ENCODE measurements at places on chromosomes 16 and 17. TPM values are rescaled to one million over a fixed set of nuclear protein-coding genes. Genes with fewer than 3 reads are reported as not detected.

GRCh38 chr17:64259922-64260321, 3.1 kb downstream of the TEX2 start:
- no peak for DNase-seq
- H3K4me3 ChIP-seq, result no peak overlapping the region

DNA sequence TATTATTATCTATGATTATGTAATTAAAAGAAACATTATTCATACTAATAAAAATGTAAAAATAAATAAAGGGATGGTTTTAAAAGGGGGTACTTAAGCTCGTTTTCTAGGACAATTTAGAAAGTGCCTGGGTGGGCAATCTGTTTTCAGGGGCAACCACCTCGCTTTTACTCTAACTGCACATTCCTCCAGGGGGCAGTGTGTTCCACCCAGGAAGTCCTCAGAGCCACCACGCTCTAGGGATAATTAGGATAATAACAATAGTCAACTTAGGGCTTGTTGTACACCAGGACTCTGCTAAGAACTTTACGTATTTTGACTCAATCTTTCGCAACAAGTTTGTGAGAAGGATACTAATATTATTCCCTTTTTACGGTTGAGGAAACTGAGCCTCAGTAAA, 396.7 kb upstream of the MAF start:
- H3K4me1 ChIP-seq, result peaks cover 26% of the 10 kb centered on the region
- H3K27ac ChIP-seq, result no peak overlapping the region
- DNase-seq, result peak; percentile 37
- no peak overlapping the region for H3K4me3 ChIP-seq
- H3K36me3 ChIP-seq, result no peaks in the 10 kb centered on the region
- H3K27me3 ChIP-seq, result no peaks in the 10 kb centered on the region

DNA sequence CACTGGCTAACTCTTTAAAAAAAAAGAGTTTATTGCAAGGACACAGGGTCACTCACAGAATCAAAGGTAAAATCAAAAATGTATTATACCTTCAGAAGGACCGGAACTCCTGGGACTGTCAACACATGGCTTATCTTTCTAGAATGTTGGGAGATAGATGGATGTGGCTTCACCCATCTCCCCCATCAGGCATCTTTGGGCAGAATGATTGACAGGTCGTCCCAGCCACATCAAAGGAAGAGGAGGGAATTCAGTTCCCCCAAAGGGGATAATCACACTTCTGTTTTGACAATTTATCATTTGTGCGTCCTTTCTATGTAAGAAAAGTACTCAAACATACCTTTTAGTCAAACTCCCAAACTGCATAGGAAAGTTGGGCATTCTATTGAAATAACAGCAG, 228.6 kb upstream of the CDH5 start:
- H3K27ac ChIP-seq, result no peak overlapping the region
- peaks cover 23% of the 10 kb centered on the region for H3K4me1 ChIP-seq
- peaks cover 5% of the 10 kb centered on the region for H3K27me3 ChIP-seq
- no peak overlapping the region for H3K4me3 ChIP-seq

DNA sequence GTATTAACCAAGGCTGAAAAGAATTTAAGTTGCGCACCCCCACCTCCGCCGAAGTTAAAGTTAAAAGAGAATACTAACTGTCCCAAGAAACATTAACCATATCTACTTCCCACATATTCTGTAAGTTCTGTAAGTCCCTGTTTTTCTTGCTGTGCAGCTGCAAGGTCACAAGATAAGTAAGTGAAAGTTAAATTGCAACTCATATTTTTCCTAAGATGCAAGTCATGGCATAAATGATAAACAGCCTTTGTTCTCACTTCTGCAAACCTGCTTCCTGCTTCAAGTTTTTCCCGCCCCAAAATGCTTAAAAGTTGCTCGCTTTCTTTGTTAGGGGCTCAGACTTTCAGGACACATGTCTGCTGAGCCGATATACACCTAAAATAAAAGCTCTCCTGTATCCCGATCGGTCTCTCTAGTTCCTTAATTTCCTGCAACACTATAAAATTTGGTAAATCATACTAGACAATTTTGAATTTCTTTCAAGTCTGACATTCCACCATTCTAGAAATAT, 32.6 kb upstream of the ABCA9 start:
- no peak overlapping the region for H3K4me3 ChIP-seq
- H3K27ac ChIP-seq, result no peak overlapping the region
- H3K4me1 ChIP-seq, result peaks cover 6% of the 10 kb centered on the region
- no peaks in the 10 kb centered on the region for H3K36me3 ChIP-seq
- H3K27me3 ChIP-seq, result no peaks in the 10 kb centered on the region
- no peak for DNase-seq

The C16orf46 gene
- total RNA-seq, result 1.3 TPM

Measured in WTC11 (cell line).